HCEC 1CT (cell line): ENCODE measurements at places on chromosomes 4 and X.

DNA sequence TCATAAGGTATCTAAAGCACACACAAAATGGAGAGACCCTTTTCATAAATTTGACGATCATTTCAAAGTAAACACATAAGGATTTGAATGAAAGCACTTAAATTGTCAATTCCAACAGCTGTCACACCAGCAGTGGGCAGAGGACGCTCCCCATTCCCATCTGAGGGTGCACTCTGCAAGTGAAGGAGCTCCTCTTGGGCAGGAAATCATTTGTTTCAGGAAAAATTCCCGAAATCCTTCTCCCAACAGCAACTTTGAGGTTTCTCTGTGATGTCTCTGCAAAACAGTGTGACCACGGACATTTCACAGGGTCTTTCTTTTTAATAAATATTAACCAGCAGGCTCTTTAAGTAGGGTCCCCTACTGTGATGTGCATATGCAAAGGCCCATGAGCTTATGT lies 111.0 kb downstream of the EPHA5 start:
- no peak for DNase-seq

DNA sequence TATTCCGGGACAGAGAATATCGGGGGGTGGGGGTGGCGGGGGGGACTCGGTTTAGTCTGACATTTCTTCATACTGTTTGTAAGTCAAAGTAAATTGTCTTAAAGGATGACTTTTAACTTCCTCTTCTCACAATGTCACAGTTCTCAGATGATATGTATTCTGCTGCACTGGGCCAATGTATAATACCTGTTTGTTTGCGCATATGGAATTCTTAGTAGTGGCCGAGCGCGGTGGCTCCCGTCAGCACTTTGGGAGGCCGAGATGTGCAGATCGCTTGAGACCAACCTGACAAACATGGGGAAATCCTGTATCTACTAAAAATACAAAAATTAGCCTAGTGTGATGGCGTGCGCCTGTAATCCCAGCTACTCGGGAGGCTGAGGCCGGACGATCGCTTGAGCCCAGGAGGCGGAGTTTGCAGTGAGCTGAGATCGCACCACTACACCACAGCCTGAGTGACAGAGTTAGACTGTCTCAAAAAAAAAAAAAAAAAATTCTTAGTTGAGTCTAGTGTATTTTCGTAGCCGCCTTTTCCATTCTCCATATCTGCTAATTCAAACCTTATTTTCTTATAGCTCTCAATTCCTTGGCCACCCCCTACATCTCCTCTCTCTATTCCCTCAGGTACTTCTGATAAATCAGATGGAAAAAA lies 851 bp downstream of the POLR2B start:
- DNase-seq, result no peak

DNA sequence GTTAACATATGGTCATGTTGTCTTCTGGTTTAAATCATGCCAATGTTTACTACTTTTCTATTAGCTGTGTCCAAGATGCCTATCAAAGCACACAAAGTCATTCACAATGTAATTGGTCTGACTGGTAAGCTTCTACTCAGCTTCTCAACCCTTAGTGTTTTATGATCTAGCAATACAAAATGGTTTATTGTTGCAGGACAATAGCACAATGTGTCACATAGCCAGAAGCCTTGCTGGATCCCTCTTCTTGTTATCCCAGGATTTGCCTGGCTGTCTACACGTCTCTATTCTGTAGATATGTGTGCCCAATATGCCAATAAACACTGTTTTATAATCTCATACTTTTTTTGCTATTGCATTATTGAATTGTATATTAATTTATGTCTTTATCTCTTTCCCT lies 1111.0 kb upstream of the AGA start:
- no peak for DNase-seq

DNA sequence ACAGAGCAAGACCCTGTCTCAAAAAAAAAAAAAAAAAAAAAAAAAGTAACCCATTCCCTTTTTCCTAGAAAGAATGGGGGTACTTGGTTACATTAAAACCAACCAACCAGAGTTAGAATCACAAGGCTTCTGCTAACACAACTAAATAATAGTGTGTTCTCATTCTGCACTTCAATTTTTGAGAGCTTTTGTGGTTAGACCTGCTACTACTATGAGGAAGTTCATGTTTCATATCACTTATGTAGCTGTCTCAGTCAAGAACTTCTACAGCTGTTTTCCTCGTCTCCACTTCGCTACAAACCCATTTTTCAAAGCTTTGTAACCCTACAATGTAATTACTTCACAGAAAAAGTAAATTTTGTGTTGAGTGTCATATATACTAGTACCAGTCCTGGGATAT lies 58.3 kb downstream of the PDHA2 start:
- DNase-seq, result no peak

DNA sequence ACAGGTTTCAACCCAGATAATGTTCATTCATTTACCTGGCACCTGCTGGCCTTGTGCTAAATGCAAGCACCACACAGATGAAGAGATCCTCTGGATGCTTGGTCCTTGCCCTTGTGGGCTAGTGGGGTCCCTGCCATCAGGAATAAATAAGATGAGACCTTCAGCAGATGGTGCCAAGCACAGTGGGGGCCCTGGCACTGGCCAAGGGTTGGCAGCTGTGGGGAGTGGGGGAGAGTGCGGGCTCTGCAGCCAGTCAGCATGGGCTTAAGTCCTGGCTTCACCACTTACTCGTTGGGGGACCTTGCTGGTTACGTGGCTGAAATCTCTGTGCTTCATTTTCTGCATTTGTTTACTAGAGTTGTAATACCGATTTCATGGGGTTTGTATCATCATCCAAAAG lies 6.9 kb downstream of the LAP3 start:
- no peak for DNase-seq
